Stimulated activated CD8-positive, alpha-beta memory T cell treated with anti-CD3 and anti-CD28 coated beads, Interleukin-4, amount 100 ng/mL, for 1 hour (primary cell): ENCODE measurements at places on chromosomes 5 and 9.

GRCh38 chr9:17795744-17796143 is 216.9 kb downstream of the SH3GL2 start:
- DNase-seq, result no peak

- DNase-seq, result no peak
These were observed 84.6 kb downstream of the HMHB1 start for GRCh38 chr5:143896516-143896915.

- no peak for DNase-seq
These were observed 1107.4 kb downstream of the DTWD2 start for GRCh38 chr5:117880932-117881331.

GRCh38 chr9:35664531-35665470 is at the start of gene ARHGEF39:
TSS of gene ARHGEF39 (minus strand) at chr9:35665195. CDS start at chr9:35665169, 26 bp downstream.
- no peak for DNase-seq

GRCh38 chr5:172424111-172424490 is 30.2 kb downstream of the SH3PXD2B start:
- no peak for DNase-seq

DNA sequence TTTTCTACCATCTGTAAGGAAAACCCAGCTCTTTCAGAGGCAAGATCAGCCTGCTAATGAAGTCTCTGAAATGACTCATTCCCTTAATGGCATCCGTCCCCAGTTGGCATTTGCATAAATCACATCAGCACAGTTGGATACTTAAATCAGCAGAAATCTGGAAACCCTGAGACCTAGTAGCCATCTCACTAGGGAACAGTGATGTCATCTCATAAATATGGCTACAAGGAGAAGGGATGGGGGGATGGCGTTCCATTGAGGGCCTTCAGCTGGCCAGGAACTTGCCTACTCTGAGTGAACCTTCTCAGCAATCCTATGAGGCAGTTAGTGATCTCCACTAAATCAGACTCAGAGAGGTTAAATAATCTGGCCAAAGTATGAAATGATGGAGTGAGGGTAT is 81.8 kb downstream of the CMYA5 start:
- no peak for DNase-seq

DNA sequence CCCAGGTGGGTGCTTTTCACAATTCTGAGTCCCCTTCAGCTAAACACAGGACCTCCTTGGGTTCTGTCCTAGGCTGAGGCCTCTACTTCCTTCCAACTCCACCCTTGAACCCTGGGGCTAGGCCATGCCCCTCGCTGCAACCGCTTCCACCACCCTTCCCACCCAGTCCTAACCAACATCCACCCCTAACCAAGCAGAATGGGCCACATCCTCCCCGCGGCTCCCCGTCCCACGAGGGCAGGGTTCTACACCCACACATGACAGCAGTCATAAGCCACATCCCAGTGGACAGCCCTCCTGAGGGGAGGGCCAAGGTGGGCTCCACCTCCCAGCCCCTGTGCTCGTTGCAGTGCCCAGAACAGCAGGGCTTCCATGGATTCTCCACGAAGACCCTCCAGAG is 65.8 kb downstream of the SHB start:
- no peak for DNase-seq

DNA sequence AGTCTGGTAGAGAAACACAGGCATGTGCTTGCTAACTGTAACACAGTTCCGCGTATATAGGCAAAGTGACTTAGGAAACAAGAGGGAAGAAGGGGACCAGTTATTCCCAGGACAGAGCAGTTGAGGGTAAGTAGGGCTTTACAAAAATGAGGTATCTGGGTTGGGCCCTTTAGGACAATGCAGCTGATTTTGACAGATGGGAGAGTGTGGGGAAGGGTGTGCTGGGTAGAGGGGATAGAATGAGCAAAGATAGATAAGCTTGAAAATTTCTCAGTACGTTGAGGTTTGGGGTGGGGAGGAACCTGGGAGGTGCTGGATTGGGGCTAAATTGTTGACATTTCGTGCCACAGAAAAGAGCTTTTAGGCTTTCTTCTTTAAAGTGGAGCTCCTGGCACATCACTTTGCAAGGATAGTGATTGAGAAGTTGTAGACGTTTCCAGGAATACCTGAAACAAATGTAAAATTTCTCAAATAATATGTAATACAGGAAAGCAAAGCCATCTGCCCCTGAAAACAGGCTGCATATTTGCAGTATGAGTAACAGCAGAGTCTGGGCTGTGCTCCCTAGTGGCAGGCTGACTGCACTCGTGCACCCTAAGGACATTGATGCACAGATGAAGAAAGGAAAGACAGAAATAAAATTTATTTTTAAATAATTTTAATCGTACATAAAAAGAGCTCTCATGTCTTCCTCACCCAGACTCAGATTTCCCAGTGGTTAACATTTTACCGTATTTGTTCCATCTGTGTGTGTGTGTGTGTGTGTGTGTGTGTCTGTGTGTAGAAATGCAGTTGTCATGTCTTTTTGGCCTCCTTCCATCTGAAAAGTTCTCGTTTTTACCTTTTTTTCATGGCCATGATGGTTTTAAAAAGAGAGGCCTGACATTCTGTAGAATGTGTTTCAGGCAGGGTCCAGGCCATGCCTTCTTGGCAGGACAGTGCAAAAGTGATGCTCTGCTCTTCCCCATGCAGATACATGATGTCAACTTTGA is 144.9 kb upstream of the DMRT1 start:
- no peak for DNase-seq

- no peak for DNase-seq
These were observed 25.1 kb downstream of the RNF145 start for GRCh38 chr5:159184236-159184635.

DNA sequence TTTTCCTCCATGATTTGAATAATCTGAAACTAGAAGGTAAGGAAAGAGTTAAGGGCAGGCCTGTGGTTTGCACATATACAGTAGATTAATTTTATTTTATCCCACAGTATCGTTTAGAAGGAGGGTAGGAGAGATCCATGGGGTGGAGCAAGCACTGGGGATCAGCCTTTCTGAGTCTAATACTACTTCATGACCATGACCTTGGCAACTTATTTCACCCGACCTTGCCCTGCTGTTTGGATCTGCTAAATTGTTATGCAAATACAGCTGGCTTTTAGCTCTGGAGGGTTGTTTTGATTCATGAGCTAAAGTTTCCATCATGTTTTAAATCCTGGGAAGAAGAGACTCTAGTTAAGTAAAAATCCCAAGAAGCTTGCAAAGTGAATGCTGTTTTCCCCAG is 864 bp upstream of the GRIN3A start:
- DNase-seq, result no peak

DNA sequence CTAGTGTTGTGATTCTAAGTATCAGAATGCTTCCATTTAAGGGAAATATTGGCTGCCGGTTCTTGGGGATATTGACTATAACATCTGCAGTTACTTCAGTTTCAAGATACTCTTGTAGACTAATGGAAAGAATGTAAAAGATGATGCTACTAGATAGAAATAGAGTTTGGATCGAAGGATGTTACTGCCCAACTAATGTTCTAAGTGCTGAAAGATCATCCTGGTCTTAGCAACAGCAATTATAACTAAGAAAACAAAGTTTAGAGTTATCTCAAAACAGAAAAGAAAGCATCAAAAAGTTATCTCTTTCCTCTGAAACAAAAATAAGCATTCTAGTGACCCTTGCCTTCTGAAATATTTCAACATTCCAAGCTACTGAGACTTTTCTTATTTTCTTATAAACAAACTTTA is 49.9 kb downstream of the ITGA1 start:
- no peak for DNase-seq

GRCh38 chr5:72767289-72768010 is 49.0 kb upstream of the TNPO1 start:
- DNase-seq, result no peak

DNA sequence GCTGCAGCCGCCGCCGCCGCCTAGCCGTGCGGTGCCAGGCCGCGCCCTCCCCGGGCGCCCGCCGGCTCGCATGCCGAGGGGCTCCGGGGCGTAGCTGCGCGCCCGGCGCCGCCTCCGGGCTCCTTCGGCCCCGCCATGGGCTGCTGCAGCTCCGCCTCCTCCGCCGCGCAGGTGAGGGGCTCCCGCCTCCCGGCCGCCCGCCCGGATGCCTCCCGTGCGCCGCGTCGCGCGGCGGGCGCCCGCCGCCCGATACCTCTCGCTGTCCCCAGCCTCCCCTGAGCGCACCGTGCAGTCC is 230 bp downstream of the SLC44A1 start:
- DNase-seq, result no peak

- DNase-seq, result no peak
These were observed 297.0 kb upstream of the TAS2R1 start for GRCh38 chr5:9927106-9927505.
